ENCODE measurements at places on chromosomes 16 and 17. TPM values are rescaled to one million over a fixed set of nuclear protein-coding genes. Genes with fewer than 3 reads are reported as not detected.

Gene RGS9
- 0.84 TPM for total RNA-seq

Gene HCRT
- not detected for total RNA-seq

Gene PER1
- total RNA-seq: 78.9 TPM

Gene TVP23A
- not detected for total RNA-seq

Gene PTX4
- not detected for total RNA-seq

Gene CX3CL1
- total RNA-seq: not detected

DNA sequence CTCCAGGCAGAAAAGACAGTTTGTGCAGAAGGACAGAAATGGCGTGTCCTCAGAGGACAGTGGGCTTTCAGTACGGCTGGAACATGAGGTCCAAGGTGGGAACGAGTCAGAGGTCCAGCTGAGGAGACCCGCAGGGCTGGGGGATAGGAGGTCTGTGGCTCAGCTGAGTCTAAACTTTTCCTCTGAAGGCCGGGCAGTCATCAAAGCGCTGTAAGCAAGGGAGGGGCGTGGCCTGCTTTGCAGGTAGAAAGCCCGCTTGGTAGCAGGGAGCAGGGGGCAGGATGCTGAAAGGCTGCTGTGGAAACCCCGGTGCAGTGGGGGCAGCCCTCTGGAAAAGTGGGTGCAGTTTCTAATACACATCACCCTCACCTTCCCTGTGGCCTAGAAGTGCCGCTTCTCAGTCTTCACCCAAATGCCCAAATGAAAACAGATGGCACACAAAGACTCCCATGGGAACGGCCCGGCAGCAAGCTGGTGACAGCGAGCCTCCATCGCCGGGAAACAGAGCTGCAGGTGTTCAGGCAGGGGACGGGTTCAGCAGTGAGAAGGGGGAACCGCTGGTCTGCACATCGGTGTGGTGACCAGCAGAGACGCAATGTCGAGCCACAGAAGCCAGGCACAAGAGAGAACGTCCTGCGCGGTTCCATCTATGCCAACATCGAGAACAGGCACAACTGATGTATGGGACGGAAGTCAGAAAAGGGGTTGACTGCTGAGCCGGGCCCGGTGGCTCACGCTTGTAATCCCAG is 12.2 kb upstream of the OSGIN1 start:
- no peaks in the 10 kb centered on the region for H3K27me3 ChIP-seq
- DNase-seq: no peak
- H3K4me1 ChIP-seq: no peaks in the 10 kb centered on the region
- no peak overlapping the region for H3K27ac ChIP-seq
- no peaks in the 10 kb centered on the region for H3K36me3 ChIP-seq

- no peaks in the 10 kb centered on the region for H3K27me3 ChIP-seq
- peaks cover 3% of the 10 kb centered on the region for H3K4me1 ChIP-seq
- DNase-seq: no peak
Measured at GRCh38 chr16:50455288-50455845, 86.6 kb upstream of the BRD7 start.

- DNase-seq: no peak
- H3K4me1 ChIP-seq: peaks cover 13% of the 10 kb centered on the region
- no peak overlapping the region for H3K4me3 ChIP-seq
- H3K27ac ChIP-seq: no peak overlapping the region
Measured at GRCh38 chr17:46026166-46027047, 27.4 kb downstream of the STH start.

DNA sequence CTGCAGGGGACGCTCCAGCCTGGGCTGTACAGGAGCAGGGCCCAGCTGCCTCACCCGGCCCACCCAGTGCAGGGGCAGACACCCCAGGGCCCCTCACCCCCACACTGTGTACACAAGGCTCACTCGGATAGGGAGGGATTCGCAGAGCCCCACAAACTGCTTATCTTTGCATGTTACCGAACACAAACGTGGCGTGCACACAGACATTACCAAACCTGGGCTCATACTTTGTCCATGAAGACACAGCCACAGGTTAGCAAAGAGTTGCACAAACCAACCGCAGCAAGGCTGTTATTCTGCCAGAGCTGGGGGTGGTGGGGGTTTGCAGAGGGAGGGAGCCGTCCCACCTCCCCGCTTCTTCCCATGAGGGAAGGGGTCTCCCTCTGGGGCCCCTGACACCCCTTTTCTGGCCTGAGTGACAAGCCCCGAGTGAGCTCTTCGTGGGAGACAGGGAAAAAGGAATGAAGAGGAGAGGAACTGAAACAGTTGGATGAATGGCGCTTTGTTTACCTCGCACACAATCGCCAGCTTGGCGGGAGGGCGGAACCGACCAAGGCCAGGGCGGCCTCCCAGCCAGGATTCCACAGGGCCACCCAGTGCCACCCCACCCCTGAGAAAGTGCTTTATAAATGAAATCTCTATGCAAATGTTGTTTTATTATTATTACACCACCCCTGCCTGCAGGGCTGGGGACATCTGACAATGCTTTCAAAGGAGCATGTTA is 434 bp upstream of the CPSF4L start:
- H3K27me3 ChIP-seq: no peaks in the 10 kb centered on the region
- H3K4me3 ChIP-seq: no peak overlapping the region
- H3K36me3 ChIP-seq: no peaks in the 10 kb centered on the region
- DNase-seq: no peak
- H3K4me1 ChIP-seq: no peaks in the 10 kb centered on the region

- no peak for DNase-seq
- no peaks in the 10 kb centered on the region for H3K27me3 ChIP-seq
- H3K4me3 ChIP-seq: no peak overlapping the region
- no peaks in the 10 kb centered on the region for H3K36me3 ChIP-seq
- H3K4me1 ChIP-seq: no peaks in the 10 kb centered on the region
Measured at GRCh38 chr17:36129616-36130015, 26.0 kb downstream of the CCL4 start.

DNA sequence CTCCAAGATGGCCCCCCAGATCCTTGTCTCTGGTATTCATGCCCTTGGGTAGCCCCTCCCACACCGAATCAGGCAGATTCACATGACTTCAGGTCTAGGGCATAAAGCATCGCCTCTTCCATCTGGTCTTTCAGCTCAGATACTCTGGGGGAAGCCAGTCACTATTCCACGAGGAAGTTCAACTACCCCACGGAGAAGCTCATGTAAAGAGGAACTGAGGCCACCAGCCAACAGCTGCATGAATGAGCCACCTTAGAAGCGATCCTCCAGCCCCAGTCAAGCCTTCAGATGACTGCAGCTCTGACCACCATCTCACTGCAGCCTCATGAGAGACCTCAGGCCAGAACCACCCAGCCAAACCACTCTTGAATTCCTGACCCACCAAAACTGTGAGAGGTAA is 54.1 kb downstream of the SOCS3 start:
- H3K27me3 ChIP-seq: no peaks in the 10 kb centered on the region
- peaks cover 6% of the 10 kb centered on the region for H3K4me1 ChIP-seq
- no peak overlapping the region for H3K4me3 ChIP-seq
- no peaks in the 10 kb centered on the region for H3K36me3 ChIP-seq
- no peak for DNase-seq

DNA sequence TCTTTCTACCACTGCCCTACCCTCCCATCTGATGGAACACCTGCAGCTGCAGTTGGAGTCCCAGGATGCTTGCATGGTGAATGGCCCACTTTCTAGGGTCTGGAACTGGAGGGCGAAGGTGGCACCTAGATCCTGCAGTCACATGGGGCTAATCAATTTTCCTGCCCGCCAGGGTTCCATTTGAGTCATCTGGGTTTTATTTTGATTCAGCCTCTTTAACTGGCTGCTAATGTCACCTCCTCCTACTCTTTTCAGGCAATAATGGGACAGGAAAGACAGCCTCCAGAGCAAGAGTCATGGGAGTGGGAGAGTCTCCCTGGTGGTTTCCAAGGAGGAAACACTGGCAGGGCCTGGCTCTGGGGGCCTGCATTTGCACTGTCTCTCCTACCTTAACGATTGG is 3.8 kb upstream of the TBKBP1 start:
- H3K27me3 ChIP-seq: no peaks in the 10 kb centered on the region
- no peak overlapping the region for H3K4me3 ChIP-seq
- peaks cover 4% of the 10 kb centered on the region for H3K36me3 ChIP-seq
- no peak overlapping the region for H3K27ac ChIP-seq
- peaks cover 19% of the 10 kb centered on the region for H3K4me1 ChIP-seq
- DNase-seq: no peak

DNA sequence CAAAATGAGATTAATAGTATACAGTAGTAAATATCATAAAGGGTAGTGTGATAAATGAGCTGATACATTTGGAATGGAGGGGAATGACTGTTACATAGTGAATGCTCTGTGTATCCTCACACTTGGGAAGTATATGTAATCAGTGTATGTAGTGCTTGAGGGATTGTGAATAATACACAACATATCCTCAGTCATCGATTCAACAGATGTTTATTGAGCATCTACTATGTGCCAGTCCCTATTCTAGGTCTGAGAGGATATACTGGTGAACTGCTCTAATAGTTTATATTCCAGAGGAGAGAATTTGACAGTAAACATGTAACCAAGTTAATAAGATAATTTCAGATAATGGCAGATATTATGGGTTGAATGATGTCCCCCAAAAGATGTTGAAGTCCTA is 3.4 kb upstream of the BECN1 start:
- DNase-seq: no peak
- no peaks in the 10 kb centered on the region for H3K36me3 ChIP-seq
- no peak overlapping the region for H3K27ac ChIP-seq
- no peaks in the 10 kb centered on the region for H3K27me3 ChIP-seq
- no peak overlapping the region for H3K4me3 ChIP-seq

GRCh38 chr17:50939795-50940684 is 73.9 kb upstream of the TOB1 start:
- DNase-seq: no peak
- no peaks in the 10 kb centered on the region for H3K36me3 ChIP-seq
- H3K4me3 ChIP-seq: no peak overlapping the region
- no peaks in the 10 kb centered on the region for H3K27me3 ChIP-seq
- H3K27ac ChIP-seq: no peak overlapping the region

DNA sequence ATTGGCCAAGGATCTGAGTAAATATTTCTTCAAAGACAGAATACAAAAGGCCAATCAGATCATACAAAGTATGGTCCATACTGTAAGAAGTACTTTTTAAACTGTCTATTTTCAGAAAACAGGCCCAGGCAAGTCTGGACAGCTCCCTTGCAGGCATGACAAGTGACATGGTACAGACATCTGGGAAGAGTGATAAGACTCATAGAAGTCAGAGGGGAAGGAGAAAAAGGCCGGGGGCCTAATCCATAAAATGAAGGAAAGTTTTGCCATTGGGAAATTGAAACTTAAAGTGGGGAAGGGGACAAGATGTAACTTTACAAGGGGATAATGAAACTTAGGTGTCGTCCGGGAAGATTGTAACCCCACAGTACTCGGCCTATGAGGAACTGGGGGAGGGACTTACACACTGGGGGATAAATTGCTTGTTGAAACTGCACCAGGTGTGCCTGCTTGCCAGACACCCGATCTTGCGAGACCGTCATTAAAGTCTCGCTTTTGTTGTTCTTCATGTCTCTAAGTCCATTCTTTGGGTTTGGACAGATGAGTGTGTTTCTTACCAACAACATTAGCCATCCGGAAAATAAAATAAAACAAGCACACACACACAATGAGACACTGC is 684.0 kb downstream of the CDH11 start:
- no peak for DNase-seq
- H3K36me3 ChIP-seq: no peaks in the 10 kb centered on the region
- no peaks in the 10 kb centered on the region for H3K4me1 ChIP-seq
- no peak overlapping the region for H3K4me3 ChIP-seq

- H3K4me1 ChIP-seq: peaks cover 6% of the 10 kb centered on the region
- H3K27ac ChIP-seq: no peak overlapping the region
- no peak overlapping the region for H3K4me3 ChIP-seq
- DNase-seq: no peak
- no peaks in the 10 kb centered on the region for H3K27me3 ChIP-seq
- peaks cover 22% of the 10 kb centered on the region for H3K36me3 ChIP-seq
Measured at GRCh38 chr17:67211742-67212141, 33.3 kb downstream of the HELZ start.

- no peak for DNase-seq
- H3K27ac ChIP-seq: no peak overlapping the region
- H3K27me3 ChIP-seq: no peaks in the 10 kb centered on the region
- H3K4me1 ChIP-seq: no peaks in the 10 kb centered on the region
- no peaks in the 10 kb centered on the region for H3K36me3 ChIP-seq
Measured at GRCh38 chr16:87543436-87544191, 50.8 kb upstream of the ZCCHC14 start.

DNA sequence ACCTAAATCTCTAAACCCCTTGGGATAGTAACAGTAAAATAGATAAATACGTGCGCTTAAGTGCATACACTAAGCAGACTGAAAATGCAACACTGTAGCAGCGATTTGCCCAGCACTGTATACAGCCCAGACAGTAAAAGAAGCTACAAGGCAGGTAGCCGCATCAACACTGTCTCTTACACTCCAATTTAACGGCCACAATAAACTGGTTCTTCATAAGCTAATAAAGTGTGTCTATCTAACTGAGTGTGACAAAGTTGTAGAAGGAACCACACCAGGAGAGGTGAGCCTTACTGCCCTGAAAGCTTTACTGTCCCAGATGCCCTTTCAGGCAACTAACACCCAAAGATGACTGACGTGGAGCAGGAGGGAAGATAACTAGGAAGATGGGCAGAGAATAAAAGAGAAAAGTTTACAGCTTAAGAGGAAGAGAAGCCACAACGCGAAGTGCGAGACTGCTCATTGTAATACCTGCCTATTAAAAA is 847 bp downstream of the ZDHHC7 start:
- no peaks in the 10 kb centered on the region for H3K36me3 ChIP-seq
- no peaks in the 10 kb centered on the region for H3K27me3 ChIP-seq
- peak overlapping the region; percentile 67 for H3K4me3 ChIP-seq
- H3K27ac ChIP-seq: peak overlapping the region; percentile 93
- H3K4me1 ChIP-seq: peaks cover 31% of the 10 kb centered on the region

DNA sequence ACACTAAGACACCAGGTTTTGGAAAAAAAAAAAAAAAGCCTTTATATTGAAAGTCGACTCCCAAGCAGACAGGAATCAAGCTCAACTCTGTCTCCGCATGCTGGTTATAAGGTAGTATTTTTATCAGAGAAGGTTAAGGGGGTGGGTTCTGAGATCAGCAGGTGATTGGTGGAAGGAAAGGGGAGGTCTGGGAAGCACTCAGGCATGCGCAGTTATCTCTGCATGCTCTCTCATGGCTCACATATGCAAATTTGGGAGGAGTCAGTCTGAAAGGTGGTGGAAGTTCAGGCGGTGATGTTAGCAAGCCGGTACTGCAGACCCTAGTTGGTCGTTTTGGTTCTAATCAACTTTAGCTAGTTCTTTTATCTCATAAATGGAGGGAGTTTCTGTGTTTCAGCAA is 357.6 kb upstream of the C16orf82 start:
- H3K27ac ChIP-seq: no peak overlapping the region
- no peak overlapping the region for H3K4me3 ChIP-seq
- H3K4me1 ChIP-seq: no peaks in the 10 kb centered on the region
- no peak for DNase-seq

Data from CD4-positive, alpha-beta memory T cell (primary cell).